RWPE1 (cell line): ENCODE measurements at places on chromosomes 16 and 17.
A peak's percentile ranks its signal among the peaks of the same experiment; 100 is the strongest.

DNA sequence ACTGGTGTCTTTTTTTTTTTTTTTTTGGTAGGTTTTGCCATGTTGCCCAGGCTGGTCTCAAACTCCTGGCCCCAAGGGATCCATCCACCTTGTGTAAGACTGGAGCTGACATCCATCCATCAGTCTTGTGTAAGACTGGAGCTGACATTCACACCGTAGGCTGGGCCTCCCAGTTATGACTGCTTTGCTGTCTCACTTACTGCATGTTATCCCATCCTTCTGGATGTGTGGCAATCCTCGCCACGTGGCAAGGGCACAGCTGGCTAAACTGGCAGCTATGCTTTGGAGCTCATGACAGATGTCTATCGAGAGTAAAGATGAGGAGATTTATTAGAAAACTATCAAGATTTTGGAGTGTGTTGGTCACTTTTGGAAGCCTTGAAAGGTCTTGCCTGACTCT lies 115.1 kb downstream of the ABCA8 start:
- DNase-seq: no peak

- no peak for DNase-seq
Observed at GRCh38 chr17:77814091-77814772, 144.3 kb upstream of the TNRC6C start.

DNA sequence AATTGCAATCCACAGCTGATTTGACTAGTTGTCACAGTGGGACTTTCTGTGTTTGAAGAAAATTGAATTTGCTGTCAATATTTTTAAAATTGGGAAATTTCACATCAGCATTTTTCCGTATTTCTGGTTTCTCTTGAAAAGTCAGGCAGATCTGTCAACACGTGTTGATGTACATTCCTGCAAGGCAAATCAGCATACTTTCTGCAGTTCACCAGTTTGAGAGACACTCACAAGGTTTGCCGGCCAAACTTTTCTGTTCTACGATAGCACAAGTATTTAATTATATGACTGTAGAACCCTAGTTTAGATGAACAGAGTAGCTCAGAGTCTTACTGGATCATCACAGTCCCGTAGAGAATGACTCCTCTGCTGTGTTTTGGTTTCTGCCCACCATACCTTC lies 102.0 kb downstream of the ADAMTS18 start:
- no peak for DNase-seq

DNA sequence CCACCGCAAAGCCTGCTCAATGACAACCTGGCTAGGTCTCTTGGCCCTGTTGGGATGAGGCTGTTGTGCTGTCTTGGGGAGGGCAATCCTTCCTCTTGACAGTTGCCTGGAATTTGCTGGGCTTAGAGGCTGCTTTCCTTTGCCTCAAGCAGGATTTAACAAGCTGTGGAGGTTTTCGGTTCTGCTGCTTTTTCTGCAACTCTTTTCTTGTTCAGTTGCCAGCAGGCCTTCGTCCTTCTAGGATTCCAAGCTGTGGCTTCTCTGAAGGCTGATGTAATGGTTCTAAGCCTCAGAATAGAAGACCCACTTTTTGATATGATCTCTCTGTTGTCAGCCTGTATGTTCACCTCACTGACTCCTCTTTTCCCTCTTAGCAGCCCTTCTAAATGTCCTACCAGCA lies 149.5 kb upstream of the HS3ST4 start:
- no peak for DNase-seq

- no peak for DNase-seq
Observed at GRCh38 chr16:1909561-1910231, 8.5 kb downstream of the HS3ST6 start.

- peak; percentile 26 for DNase-seq
Observed at GRCh38 chr16:72189865-72190371, 18.0 kb upstream of the PMFBP1 start.

- no peak for DNase-seq
Observed at GRCh38 chr16:68374961-68375660, 64.3 kb downstream of the PRMT7 start.

DNA sequence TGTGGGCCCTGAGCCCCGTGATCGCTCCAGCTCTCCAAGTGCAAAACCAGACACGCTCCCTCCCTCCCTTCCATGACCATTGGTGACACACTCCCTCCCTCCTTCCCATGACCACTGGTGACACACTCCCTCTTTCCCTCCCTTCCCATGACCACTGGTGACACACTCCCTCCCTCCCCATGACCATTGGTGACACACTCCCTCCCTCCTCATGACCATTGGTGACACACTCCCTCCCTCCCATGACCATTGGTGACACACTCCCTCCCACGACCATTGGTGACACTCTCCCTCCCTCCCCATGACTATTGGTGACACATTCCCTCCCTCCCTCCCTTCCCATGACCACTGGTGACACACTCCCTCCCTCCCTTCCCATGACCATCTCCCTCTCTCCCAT lies 56.3 kb downstream of the LMF1 start:
- peak; percentile 16 for DNase-seq

DNA sequence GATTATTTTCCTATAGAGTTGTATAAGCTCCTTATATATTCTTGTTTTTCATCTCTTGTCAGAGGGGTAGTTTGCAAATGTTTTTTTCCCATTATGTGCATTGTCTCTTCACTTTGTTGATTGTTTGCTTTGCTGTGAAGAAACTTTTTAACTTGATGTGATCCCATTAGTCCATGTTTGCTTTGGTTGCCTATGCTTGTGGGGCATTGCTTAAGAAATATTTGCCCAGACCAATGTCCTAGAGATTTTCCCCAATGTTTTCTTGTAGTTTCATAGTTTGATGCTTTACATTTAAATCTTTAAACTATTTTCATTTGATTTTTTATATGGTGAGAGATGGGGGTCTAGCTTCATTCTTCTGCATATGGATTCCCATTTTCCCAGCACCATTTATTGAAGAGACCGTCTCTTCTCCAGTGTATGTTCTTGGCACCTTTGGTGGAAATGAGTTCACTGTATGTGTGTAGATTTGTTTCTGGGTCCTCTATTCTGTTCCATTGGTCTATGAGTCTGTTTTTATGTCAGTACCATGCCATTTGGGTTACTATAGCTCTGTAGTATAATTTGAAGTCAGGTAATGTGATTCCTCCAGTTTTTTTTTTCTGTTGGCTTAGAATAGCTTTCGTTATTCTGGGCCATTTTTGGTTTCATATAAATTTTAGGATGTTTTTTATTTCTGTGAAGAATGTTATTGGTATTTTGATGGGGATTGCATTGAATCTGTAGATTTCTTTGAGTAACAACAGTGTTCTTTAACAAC lies 165.8 kb downstream of the ABCA8 start:
- no peak for DNase-seq

- DNase-seq: no peak
Observed at GRCh38 chr16:13305019-13305755, 403.8 kb downstream of the SHISA9 start.

GRCh38 chr16:56742030-56742984 lies 12.4 kb downstream of the NUP93 start:
- DNase-seq: peak; percentile 68

DNA sequence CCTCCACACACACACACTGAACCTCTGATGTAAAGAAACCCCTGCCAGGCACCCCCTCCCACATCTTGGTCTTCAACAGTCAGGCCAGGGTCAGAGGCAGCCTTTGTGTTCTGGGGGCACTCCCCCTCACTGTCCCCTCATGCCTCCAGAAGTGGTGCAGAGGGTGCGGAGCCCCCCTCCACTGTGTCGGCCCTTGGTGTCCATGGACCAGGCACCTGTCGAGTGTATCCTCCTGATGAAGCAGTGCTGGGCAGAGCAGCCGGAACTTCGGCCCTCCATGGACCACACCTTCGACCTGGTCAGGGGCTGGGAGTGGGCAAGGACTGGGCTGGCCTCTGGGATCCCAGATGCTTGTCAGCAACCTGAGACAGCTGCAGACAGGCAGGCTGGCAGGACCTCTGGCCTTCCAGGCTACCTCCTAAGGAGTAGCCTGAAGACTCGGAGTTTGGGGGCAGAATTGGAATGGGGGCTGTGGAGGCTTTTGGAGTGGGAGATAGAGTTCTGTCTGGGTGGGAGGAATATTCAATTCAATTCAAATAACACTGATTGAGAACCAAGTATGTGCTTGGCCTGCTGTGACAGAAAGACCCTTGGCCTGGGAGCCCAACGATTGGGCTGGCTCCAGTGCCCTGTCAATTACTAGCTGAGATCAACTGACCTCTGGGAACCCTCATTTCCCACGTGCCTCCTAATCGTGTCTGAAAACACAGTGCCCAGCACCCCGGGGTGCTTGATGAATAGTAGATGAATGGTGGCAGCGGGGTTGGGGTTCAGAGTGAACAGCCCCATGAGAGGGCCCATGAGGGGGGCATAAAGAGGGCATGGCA lies 11.5 kb downstream of the GUCY2D start:
- DNase-seq: no peak

DNA sequence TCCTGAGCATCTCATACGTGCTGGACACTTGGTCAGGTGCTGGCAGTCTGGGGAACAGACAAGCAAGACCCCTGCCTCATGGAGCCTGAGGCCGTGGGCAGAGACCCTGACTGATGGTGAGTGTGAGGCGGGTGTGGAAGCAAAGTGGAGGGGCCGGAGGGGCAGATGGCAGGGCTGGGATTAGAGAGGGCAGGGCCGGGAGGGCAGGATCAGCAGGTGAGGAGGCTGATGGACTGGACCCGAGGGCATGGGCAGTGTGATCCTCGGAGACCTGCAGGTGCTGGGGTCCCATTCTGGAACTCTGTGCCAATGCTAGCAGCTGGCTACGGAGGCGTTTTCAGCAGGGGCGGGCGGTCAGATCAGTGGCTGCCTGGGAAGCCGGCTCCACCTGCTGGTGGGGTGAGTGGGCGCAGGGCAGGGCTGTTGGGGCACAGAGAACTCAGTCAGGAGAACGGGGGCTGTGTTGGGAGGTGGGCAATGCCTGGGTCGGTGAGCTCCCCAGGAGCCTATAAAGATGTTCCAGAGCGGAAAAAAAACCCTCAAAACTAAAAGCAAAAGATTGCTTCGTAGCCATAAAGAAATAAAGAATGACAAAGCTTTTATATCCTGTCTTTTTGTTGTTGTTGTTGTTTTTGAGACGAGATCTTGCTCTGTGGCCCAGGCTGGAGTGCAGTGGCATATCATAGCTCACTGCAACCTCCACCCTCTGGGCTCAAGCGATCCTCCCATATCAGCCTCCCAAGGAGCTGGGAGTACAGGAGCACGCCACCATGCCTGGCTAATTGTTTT lies 8.9 kb upstream of the C16orf74 start:
- no peak for DNase-seq

DNA sequence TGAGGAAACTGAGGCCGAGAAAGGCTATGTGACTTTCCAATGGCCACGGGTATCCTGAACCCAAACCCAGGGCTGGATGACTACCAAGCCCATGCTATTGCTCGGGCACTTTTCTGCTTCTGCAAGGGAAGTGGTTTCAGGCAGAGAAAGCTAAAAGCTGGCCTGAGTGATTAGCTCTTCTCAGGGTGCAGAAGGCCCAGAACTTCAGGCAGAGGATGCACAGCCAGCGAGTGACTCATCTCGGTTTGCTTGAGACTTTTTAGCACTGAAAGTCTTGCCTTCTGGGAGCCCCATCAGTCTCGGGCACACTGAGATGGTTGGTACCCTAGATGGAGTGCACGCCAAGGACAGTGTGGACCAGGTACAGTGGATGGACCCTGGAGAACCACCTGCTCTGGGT lies 129.5 kb upstream of the SDK2 start:
- DNase-seq: no peak

- no peak for DNase-seq
Observed at GRCh38 chr17:80220736-80221215, 549 bp downstream of the SLC26A11 start.

DNA sequence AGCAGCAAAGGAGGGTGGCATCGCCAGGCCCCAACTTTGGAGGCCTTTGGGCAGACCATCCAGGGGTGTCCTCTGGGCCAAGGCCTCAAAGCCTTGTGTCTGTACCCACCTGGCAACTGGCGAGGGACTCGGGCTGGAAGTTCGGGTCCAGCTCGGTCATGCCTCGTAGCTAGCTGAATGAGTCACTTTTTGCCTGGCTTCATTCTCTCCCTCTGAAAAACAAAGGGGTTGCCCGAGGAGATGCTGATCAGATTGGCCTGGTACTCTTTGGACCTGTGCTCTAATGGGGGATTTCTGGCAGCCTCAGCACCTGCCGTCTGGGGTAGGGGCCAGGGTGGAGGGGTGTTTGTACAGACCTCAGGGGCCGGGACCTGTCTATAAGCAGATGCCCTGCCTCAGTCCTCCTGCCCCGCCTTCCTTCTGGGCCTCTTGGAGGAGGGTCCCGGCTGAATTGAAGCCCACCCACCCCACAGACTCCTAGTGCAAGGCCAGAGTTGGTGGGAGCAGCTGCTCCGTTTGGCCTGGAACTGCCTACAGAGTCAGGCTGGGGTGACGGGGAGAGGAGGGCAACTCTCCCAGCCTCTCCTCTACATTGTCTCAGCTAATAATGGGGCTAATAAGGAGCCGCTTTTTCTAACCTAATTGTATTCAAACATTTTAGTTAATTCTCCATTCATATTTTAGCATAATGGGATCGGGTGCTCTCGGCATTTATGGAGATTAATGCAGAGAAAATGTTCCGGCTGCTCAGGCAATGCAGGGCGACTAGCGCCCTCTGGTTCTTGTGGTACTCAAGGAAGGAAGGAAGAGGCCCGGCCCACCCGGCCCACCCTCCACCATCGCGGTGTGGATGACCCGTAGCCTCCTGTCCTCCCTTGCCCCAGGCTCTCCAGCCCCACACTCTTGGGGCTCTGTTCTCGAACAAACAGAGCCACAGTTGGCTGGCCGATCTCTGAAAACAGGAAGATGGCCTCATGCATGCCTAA lies 21.4 kb upstream of the ABCC3 start:
- no peak for DNase-seq

- no peak for DNase-seq
Observed at GRCh38 chr17:77173104-77173503, 32.3 kb downstream of the SEC14L1 start.

DNA sequence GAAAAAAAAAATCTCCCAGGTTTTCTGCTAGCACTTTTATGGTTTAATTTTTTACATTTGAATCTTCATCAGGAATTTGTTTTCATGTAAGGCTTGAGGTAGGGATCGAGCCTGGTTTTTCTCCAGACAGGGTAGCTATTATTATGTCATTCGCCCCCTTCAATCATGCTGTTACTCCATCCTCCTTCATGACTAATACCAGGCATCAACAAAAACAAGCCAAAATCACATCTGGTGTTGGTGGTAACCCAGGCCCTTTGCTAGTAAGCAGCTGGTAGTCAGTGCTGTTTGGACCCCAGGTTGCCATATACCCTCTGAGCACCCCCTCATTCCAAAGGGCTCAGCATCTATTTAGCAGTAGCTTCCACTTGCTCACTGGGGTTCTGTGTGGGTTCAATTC lies 29.5 kb downstream of the DRC3 start:
- DNase-seq: no peak
